Renal pelvis (tissue), 12 donors: ENCODE measurements at places on chromosomes 13 and 19. TPM values are rescaled to one million over a fixed set of nuclear protein-coding genes. Genes with fewer than 3 reads are reported as not detected.

Gene SELENOV
- polyA plus RNA-seq: 7.4 TPM

Gene DIRAS1
- polyA plus RNA-seq: 3.5 TPM

Gene DCLK1
- polyA plus RNA-seq: 6.0 TPM

- DNase-seq: no peak
Observed at GRCh38 chr13:82963226-82964099, 918.8 kb downstream of the SLITRK1 start.

- no peak for DNase-seq
Observed at GRCh38 chr19:1218751-1219567, 13.4 kb downstream of the STK11 start.

DNA sequence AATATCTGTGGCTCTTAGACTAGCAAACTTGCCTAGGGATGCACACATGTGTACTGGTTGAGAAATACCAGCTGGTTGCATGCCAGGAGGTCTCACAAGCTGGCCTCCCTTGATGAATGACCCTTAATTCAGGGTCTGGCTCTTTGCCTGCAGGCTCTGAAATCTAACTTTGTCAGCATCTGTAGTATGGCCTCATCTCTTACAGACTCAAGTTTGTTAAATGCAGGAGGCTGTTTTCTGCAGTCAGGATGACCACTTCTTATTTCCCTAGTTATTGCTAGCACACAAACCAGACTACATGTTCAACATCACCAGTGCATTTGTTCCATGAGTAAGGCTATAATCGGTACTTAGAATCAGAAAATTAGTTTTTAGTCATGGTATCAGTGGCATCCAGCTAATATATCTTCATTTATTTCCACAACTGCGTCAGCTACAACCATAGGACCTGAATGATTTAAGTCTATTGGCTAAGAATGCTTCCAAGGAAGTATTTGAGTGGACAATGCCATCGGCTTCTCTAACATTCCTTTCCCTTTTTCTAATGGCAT is 23.3 kb upstream of the POSTN start:
- DNase-seq: no peak

DNA sequence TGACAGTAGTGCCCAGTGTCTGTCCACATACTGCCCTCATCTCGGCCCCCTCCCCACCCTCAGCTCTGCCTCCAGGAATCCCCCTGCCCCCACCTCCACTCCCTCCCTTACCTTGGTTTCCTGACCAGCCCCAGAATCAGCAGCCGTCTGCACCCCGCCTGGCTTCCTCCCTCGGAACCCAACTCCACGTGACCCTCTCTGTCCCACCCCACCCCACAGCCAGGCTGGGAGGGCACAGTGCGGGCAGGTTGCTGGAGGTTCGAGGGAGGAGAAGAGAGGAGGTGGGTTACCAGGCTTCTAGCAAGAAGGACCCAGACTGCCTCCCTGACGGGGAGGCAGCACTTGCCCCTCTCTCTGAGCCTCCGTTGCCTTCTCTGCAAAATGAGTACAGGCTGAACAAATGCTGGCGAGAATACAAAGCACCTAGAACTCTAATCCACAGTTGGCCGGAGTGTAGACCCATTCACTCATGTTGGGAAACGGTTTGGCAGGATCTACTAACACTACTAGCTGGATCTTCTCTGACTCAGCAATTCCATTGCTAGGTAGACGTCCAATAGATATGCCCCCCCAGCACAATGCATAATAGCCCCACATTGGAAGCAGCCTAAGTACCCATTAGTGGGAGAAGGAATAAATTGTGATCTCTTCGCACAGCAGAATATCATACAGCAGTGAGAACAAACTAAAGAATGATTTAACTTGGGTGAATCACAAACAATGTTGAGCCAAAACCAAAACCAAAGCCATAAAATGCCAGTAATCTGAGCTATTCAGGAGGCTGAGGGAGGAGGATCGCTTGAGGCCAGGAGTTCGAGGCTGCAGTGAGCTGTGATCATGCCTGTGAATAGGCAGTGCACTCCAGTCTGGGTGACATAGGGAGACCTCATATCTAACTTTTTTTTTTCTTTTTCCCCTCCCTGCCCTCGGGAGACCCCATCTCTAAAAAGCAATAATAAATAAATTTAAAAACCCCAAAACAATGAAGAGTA is at the start of gene RASAL3:
RASAL3 (minus strand) TSS at position 151 of the 992 bp plus-strand sequence. CDS start 186 bp downstream, outside the sequence.
- no peak for DNase-seq

DNA sequence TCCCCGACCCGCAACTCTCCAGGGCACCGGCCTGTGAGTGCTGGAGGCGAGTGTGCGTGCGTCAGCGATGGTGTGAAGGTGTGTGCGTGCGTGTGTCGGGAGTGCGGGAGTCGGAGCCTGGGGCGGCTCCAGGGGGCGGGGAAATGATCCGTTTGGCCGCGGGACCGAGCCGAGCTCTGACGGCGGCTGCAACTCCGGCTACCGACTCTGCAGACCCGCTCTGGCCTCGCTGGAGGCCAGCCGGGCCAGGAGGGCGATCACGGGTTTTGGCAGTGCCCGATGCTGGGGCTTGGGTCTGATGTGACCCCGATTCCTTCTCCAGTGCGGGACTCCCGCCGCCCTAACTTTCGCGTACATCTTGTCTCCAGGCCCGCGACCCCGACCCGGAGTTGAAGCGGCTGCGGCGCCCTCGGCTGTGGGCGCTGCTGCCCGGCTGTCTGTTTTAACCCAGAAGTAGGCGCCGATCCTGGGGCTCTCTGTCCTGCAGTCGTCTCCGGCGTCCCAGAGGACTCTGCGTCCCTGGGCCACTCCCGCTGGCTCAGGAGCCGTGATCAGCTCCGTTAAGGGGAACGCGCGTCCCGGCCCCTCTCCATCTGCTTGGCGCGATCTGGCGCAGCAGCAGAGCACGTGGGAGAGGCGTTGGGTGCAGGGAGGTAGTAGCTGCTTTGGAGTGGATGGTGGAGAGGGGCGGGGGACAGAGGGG is 1.2 kb downstream of the CHST8 start:
- no peak for DNase-seq

DNA sequence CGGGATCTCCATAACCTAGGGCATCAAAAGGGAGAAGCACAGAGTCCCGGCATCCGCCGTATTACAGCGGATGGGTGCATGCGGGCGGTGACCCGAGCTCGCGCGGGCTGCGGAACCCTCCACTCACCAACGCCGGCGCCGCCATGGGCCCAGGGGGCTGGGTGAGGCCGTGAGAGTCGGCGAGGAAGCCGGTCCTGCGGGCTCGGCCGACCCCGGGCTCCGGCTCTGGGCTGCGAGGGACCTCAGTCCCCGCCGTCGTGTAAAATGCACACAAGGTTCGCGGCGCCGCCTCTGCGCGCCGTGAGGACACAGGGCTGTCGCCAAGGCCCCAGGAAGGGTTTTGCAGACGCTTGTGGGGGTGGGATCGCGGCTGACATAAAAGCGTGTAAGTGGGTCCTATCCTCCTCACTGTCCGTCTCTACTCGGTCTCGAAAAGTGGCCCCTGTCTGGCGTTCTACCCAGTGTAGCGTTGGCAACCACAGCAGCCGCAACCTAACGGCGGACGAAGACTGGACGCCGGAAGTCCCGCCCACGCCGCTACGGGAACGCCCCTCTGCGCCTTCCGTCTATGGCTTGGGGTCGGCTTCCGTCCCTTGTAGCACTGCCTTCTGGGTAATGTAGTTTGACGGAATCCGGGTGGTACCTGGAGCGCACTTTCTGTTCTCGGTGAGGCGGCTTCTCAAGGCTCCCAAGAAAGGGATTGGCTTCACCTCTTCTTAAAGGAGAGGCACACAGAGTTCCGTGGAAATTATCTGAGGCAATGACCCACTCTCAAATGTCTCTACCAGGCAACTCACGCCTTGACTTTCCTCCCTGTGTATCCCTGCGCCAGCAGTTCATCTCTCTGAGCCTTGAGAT is at the start of gene ZNF599:
ZNF599 (minus strand) TSS at position 519 of the 858 bp plus-strand sequence; CDS start at position 145, 374 bp downstream.
- DNase-seq: peak; percentile 93
